Stimulated activated CD8-positive, alpha-beta memory T cell treated with anti-CD3 and anti-CD28 coated beads, Interleukin-2, amount 100 ng/mL, for 1 hour (primary cell): ENCODE measurements at places on chromosomes 2 and 18.

DNA sequence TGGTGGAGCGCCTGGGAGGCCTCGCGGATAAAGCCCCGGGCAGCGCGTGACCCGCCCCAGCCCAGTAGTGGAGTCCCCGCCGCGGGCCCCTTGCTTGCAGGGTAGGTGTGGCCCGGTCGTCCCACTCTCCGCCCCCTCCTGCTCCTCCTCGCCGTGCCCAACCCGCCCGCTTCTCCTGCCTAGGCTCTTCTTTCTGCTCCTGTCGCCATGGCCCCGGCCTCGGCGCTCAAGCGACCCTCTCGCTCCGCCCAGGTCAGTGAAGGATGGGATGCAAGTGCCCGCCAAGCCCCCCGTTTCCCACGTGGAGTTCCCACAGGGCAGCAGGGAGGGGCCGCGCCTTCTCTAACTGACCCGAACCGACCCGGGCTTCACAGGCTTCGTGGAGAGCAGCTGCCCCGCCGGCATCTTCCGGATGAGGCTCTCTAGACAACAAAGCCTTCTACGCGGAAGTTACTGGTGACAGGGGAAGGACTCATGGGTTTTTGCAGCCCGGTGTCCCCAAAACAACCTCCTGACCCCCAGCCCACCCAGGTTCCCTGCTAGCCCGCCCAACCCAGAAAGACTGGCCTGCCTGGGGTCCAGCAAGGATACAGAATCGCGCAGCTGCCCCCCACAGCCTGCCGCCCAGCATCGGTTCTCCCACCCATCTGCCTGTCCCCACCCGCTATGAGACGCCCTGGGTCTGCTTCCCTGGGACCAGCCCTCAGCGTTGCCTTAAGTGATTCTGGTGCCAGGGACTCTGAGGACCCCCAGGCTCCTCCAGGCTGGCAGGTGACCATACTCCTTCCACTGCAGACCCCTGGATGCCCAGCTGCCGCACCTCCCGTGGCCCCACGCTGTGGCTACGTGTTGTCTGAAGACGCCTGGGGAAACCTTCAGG lies 32.8 kb downstream of the TTC32 start:
- peak; percentile 46 for DNase-seq

DNA sequence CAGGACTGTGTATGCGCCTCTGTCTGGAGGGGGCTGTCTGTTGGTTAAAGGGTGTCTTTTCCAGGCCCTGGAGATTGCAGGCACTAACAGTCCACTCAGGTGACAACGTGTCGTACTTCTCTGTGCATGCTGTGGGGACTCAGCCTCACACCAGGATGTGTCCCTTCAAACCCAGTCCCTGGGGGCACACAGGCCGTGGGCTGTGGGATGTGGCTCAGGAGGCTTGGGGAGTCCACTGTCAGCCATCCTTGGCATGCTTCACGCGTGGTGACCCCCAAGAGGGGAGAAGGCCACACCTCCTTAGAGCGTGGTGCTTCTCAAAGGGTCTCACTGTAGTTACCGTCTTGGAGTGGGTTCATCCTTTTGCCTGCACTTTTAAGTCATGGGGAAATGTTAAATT lies 127.8 kb downstream of the KLHL29 start:
- DNase-seq: no peak

- no peak for DNase-seq
These were observed 5.9 kb upstream of the TRABD2A start for GRCh38 chr2:84886791-84887190.

DNA sequence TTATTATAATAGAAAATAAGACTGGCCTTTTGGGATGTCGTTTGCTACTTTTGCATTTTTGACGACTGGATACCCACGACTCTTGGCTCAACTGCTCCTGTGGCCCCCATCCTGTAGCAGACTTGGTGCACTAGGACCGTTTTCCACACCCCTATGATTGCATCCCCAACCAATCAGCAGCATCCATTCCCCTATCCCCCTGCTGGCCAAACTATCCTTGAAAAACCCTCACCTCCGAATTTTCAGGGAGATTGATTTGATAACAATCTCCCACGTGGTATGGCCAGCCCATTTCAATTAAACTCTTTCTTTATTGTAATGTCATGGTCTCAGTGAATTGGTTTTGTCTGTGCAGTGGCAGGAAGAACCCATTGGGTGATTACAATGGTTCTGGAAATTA lies 37.9 kb upstream of the TTR start:
- DNase-seq: no peak
